ENCODE measurements at places on chromosomes 5 and 9.

GRCh38 chr9:127123064-127123890 lies 842 bp upstream of the ANGPTL2 start:
- no peak overlapping the region for H3K27ac ChIP-seq
- H3K27me3 ChIP-seq: peaks cover 38% of the 10 kb centered on the region
- H3K36me3 ChIP-seq: peaks cover 8% of the 10 kb centered on the region
- H3K4me1 ChIP-seq: peaks cover 11% of the 10 kb centered on the region
- no peak for DNase-seq

DNA sequence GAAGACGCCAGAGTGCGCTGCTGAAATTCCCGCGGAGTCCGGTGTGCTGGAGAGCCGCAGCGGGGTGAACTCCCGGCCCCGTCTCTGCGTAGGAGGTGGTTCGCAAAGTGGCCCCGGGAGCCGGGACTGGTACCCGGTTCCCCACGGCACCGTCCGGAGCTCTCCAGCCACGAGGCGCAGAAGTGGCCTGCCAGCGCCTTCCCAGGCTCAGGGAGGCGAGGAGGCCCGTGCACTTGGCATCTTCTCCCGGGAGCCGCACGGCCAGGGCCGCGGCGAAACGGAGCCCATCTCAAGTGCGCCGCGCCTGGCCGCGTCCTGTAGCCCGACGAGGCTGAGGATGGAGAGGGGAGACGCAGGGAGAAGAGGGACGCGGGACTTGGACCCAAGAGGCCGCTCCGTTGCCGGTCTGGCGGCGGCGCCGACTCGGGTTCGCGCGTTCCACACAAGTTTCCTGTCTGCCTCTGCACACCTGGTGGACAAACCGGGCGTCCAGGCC lies 1.1 kb upstream of the IRX1 start:
- H3K27ac ChIP-seq: no peak overlapping the region
- H3K36me3 ChIP-seq: peaks cover 9% of the 10 kb centered on the region
- no peak overlapping the region for H3K4me3 ChIP-seq
- no peaks in the 10 kb centered on the region for H3K4me1 ChIP-seq
- H3K27me3 ChIP-seq: peaks cover 66% of the 10 kb centered on the region
- DNase-seq: no peak

DNA sequence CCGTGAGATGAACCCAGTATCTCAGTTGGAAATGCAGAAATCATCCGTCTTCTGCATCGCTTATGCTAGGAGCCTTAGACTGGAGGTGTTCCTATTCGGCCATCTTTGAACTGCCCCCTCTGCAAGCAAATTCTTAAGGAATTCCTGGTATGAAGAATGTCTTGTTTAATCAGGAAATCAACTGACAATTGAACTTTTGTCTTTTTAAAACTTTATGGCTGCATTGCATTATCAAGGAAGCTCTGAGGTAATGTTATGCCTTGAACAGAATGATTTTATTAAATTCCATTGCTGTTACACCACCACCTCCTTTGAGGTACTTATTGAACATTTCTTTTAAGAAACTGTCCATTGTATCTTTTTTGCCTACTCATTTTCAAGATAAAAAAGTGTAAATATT lies 1915.7 kb upstream of the CDH9 start:
- H3K27ac ChIP-seq: no peak overlapping the region
- H3K4me3 ChIP-seq: no peak overlapping the region
- H3K27me3 ChIP-seq: no peaks in the 10 kb centered on the region
- DNase-seq: no peak
- H3K36me3 ChIP-seq: no peaks in the 10 kb centered on the region
- no peaks in the 10 kb centered on the region for H3K4me1 ChIP-seq

DNA sequence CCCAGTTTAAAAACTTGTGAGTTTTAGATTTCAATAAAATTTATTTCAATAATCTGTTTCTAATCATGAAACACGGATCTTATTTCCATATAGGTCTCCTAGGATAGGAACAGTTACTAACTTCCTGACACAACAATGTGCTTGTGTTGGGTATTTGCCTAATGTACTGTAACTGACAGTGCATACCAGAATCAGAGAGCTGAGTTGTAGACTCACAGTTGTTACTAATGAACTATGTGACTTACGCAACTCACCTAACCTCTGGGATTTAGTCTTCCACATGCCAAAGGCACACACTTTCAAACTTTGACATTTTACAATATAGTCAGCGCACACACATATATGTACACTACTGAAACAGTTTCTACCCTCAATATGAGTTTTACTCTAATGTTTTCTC lies 77.7 kb downstream of the HOMER1 start:
- H3K27ac ChIP-seq: no peak overlapping the region
- no peaks in the 10 kb centered on the region for H3K27me3 ChIP-seq
- H3K36me3 ChIP-seq: no peaks in the 10 kb centered on the region
- DNase-seq: no peak
- H3K4me3 ChIP-seq: no peak overlapping the region

- H3K36me3 ChIP-seq: no peaks in the 10 kb centered on the region
- H3K27ac ChIP-seq: no peak overlapping the region
- peaks cover 5% of the 10 kb centered on the region for H3K4me1 ChIP-seq
- peak; percentile 6 for DNase-seq
- no peak overlapping the region for H3K4me3 ChIP-seq
Observed at GRCh38 chr9:137383081-137383783, 39.7 kb downstream of the EXD3 start.

GRCh38 chr9:37740631-37741328 lies 12.8 kb upstream of the TRMT10B start:
- no peak for DNase-seq
- no peaks in the 10 kb centered on the region for H3K4me1 ChIP-seq
- H3K36me3 ChIP-seq: no peaks in the 10 kb centered on the region

DNA sequence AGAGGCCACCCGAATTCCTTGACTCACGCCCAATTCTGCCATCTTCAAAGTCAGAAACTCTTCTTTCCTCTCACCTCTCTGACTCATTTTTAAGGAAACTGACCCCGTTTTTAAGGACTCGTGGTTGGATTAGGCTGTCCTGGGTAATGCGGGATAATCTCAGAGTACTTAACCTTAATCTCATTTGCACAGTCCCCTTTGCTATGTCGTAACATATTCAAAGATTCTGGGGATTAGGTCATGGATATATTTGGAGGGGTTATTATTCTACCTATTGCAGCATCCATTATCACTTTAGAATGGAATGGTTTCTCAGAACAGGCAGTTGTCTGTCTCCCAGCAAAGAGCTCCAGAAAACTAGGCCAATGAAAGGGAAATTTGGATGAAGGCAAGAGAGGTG lies 80.8 kb upstream of the IL12B start:
- H3K4me3 ChIP-seq: no peak overlapping the region
- H3K36me3 ChIP-seq: no peaks in the 10 kb centered on the region
- H3K27me3 ChIP-seq: no peaks in the 10 kb centered on the region
- peaks cover 47% of the 10 kb centered on the region for H3K4me1 ChIP-seq
- DNase-seq: no peak
- peak overlapping the region; percentile 79 for H3K27ac ChIP-seq
